ENCODE measurements at places on chromosomes 4 and X. TPM values are rescaled to one million over a fixed set of nuclear protein-coding genes. Genes with fewer than 3 reads are reported as not detected.

The XPNPEP2 gene
- 21.9 TPM for total RNA-seq

DNA sequence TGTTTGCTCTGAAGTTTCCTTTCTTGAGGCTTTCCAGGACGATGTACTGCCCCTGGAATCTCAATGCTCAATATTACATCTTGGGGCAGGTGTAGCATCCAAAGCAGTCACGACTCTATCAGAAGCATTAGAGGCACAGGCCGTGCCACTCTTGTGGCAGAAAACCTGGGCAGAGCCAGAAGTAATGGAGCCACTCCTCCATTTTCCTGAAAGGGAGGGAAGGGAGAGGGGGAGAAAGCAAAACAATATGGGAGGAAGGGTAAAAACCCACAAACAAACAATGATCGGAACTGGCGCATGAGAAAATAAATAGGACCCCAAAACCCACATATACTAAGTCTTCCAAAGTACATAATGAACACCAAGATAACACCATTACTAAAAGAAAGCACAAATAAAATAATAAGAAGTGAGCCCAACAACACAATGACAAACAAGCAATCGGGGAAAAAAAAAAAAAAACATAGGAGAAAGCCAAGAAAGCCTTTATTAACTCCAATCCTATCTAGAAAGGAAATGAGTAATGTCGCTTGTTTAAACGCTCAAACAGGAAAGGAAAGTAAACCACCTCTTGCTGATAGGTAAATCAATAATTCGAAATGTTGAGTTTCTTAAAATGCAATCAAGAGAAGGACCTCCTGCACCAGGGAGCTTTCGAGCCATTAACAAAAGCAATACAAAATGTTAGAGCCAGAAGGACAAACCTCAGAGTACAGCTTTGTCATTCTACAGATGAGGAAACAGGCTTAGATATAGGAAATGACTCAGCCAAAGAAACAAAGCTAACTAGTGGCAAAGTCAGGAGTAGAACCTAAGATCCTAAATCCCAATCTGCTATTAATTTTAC lies 117.4 kb downstream of the ATRX start:
- no peaks in the 10 kb centered on the region for H3K4me1 ChIP-seq
- no peak overlapping the region for H3K4me3 ChIP-seq
- DNase-seq = no peak
- H3K27ac ChIP-seq = no peak overlapping the region
- H3K36me3 ChIP-seq = no peaks in the 10 kb centered on the region

DNA sequence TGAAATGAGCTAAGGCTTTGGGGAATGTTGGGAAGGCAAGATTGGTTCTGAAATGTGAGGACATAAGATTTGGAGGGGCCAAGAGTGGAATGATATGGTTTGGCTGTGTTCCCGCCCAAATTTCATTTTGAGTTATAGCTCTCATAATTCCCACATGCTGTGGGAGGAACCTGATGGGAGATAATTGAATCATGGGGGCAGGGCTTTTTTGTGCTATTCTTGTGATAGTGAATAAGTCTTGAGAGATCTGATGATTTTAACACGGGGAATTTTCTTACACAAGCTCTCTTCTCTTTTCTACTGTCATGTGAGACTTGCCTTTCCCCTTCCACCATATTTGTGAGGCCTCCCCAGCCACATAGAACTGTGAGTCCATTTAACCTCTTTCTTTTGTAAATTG lies 157.6 kb upstream of the C1QTNF7 start:
- H3K4me1 ChIP-seq = no peaks in the 10 kb centered on the region
- H3K4me3 ChIP-seq = no peak overlapping the region
- H3K27ac ChIP-seq = no peak overlapping the region
- H3K36me3 ChIP-seq = no peaks in the 10 kb centered on the region
- H3K27me3 ChIP-seq = no peaks in the 10 kb centered on the region

GRCh38 chr4:2352171-2352570 lies 66.3 kb downstream of the ZFYVE28 start:
- no peaks in the 10 kb centered on the region for H3K36me3 ChIP-seq
- H3K4me1 ChIP-seq = no peaks in the 10 kb centered on the region
- H3K27me3 ChIP-seq = no peaks in the 10 kb centered on the region
- DNase-seq = peak; percentile 3
- H3K4me3 ChIP-seq = no peak overlapping the region
- H3K27ac ChIP-seq = no peak overlapping the region

Data from hepatocyte (in vitro differentiated cells).